ENCODE measurements at places on chromosomes 4 and X.

GRCh38 chrX:40402831-40403533, 177.8 kb upstream of the ATP6AP2 start:
- no peak for DNase-seq

DNA sequence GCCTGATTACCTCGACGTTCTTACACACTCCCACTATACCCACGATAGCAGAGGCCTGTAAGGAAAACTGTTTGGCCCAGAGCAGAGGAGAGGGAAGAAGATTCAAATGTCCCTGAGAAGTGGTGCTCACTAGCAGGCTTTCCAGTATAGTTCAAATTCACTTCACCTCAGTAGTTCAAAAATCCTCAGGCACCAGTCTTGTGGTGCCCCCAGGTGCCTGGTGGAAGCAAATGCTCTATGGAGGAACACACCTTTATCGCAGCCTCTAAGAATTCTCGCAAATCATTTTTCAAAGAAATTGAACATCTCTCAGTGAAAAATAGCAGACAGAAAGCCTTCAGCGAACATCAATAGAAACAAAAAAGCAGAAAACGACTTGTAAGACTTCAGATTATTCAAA, 12.2 kb upstream of the MTMR1 start:
- DNase-seq: no peak

DNA sequence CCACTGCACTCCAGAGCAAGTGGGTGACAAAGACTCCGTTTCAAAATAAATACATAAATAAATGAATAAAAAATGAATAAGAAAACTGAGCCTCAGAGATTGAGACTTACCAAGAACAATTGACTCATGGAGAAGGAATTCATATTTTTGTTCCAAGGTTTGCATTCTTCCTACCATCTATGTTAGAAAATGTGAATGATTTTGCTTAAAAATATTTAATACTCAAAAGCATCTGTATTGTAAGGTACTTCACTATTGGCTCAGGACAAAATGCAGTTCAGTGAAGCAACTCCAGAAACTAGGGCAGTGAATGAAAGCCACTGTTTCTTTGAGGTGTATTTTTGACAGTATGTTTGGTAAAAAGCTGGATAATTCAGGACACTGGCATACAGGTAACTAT, 54.1 kb downstream of the XAGE2 start:
- DNase-seq: no peak

DNA sequence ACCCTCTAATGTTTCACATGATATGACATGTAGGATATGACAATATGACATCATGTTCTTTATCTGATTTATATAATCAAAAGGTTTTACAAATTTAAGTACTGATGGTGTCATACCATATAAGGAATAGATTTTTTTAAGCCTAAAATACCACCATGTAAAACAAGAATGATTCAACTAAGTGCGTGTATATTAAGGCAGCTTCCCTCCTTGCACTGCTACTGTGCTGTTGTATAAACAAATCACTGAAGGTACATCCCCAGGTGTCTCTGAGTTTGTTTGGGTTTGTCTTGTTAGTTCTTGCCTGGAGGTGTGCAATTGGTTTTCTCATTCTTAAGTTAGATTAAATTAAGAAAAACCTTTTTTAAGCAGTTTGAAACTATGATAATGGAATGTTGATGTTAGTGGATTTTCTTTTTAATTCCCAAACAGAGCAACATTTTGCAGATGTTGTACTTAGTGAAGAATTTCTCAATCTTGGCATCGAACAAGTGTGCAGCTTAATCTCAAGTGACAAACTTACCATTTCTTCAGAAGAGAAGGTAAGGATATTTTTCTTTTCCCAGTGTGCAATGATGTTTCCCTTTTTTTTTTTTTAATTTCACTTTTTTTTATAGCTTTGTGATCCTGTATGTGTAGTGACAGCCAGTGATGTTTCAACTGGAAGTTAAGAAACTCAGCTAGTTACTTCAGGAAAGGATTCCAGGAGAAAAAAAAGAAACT, 33.4 kb upstream of the MSMO1 start:
- DNase-seq: no peak

DNA sequence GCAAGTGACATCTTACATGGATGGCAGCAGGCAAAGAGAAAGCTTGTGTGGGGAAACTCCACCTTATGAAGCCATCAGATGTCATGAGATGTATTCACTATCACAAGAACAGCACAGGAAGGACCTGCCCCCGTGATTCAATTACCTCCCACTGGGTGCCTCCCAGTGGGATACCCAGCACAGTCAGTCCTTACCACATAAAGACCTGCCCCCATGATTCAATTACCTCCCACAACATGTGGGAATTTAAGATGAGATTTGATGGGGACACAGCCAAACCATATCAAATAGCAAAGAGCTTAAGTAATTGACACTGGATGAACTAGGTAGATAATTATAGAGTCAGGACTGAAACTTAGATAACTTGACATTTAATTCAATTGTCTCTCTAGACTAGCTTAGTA, 85.6 kb downstream of the SLIT2 start:
- no peak for DNase-seq

DNA sequence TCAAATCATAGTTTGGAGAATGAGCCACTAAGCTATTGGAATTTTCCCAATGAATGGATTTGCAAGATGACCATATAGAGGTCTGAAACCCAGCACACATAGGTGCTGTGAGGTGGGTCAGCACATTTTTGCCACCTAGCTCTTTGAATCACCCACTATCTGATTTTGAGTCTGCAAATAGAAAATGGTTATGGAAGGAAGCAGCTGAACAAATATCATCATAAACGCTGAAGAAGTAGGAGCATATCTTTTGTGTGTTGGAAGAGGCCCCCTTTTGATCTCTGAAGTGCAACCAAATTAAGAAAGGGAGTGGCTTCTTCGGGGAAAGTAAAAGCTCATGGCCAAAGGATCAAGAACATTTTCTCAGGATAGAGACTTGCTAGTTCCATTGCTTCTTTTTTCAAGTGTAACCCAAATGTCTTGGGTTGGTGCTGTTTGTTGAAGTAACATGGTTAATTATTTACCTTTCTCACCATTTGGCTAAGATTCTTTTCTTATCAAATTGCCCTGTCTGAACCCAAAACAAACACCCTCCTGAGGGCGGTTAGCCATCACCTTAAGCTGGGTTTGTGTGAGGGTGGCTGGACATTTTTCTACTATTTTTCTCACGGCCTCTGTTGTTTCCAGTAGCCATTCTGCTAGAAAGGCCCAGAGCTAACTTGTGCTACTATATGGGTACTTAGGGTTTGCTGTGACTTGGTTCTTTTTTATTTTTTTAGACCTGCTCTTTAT, 18.4 kb upstream of the SORBS2 start:
- no peak for DNase-seq

- no peak for DNase-seq
These were observed 165.1 kb downstream of the CFAP299 start for GRCh38 chr4:80500613-80501012.

GRCh38 chr4:136931781-136932180, 600.5 kb downstream of the PCDH18 start:
- DNase-seq: no peak

GRCh38 chr4:142944565-142944964, 98.5 kb upstream of the INPP4B start:
- DNase-seq: no peak

DNA sequence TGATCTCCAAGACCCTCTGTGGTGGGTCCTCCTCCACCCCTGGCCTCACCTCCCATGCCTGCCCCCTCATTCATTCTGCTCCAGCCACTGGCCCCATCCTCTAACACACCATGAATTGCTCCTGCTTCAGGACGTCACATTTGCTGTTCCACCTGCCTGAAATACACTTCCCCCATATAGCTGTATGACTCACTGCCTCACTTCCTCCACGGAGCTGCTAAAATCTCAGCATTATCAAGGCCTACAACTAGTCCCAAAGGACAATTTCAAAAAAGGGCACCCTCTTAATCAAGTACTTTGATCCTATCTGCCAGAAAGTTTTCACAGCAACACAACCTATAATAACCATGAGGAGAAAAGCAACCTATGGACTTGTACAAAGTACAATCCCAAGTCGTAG, 43.6 kb upstream of the PHOX2B start:
- DNase-seq: no peak

- no peak for DNase-seq
These were observed 1.6 kb upstream of the F8 start for GRCh38 chrX:155023907-155024833.

- no peak for DNase-seq
These were observed 43.5 kb downstream of the NUDT9 start for GRCh38 chr4:87465739-87466366.
